Left renal cortex interstitium (tissue), 4 donors: ENCODE measurements at places on chromosomes 3 and 15. TPM values are rescaled to one million over a fixed set of nuclear protein-coding genes. Genes with fewer than 3 reads are reported as not detected.

GRCh38 chr3:82030916-82031315 lies 269.5 kb upstream of the GBE1 start:
- no peak for DNase-seq

GRCh38 chr3:169152319-169152718 lies 511.2 kb downstream of the MECOM start:
- DNase-seq, result no peak

DNA sequence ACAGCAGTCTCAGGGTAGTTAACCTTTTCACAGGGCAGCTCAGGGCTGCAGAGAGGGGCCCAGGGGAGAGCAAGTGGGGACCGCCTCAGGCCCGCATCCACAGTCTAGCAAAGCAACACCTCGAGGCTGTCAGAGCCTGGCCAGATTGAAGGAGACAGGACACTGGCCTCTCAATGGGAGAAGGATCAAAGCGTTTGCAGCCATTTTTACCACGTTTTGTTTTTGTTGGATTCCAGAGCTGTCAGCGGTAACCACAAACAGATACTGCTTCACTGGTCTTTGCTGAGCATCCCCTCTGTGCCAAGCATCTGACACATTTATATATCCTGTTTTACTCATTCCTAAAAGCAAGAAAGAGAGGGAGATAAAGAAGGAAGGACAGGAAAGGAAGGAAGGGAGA lies 153.8 kb downstream of the SHQ1 start:
- no peak for DNase-seq

GRCh38 chr3:169581633-169582032 lies 81.9 kb downstream of the MECOM start:
- no peak for DNase-seq

DNA sequence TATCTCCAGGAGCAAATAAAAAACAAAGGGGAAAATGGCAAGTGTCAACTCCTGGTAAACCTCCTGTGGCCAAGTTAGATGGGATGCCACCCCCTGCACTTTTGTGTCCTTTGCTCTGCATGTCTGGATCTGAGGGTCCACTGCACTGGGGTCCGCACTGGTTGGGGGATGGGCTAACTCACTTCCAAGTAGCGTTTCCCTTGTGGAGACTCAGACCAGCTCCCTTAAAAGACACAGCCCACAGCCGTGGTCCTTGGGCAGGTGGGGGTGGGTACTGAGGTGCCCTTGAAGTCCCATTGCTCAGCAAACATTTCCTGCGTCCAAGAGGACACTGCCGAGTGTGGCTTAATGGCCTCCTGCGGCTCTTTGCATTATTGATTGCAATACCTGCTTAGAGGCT lies 188.2 kb downstream of the MEGF11 start:
- DNase-seq, result no peak

DNA sequence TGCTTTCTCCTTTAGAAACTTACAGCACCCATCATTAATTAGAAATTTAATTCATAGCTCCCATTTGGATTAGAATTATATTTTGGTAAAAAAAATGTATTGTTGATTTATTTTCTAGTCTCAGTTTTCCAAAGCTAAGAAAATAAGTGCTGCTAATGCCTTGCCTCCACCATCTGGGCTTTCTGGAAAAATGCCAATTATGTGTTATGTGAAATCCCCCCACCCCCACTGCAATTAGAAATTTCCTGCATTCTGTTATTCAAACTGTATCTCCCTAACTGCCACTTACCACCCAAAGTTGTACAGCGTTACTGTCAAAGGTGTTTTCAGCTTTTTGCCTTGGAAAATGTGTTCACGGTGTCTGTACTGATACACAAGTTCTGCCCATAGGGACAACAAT lies 617.2 kb upstream of the UBE2E2 start:
- no peak for DNase-seq

DNA sequence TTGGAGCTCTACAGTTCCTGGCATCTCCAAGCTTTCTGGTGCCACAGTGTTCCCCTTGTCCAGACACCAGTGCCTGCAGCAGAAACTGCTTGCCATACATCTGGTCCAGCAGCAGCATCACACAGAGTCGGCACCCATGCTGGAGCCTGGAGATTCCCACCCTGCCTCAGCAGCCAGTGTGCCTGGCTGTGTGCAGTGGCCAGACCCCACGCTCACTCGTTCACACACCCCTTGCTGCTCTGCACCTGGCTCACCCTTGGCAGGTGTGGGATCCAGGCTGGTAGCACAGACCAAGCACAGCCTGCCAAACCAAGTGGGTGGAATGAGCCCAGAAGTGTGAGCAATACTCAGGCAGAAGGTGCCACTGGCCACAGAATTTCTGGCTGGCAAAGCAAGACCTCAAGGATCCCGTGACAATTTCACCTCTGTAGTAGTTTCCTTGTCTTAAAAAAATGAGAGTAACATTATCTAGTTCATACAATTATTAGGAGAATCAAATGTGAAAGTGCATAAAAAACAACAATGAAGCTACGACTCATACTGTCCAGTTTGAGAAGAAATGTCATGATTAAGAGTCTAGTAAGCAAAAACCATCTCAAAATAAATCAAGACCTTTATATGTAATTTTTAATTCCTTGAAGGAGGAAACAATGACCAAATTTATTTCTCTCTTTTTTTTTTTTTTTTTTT lies 22.9 kb upstream of the ZBED2 start:
- DNase-seq, result no peak

GRCh38 chr3:115095236-115095635 lies 51.9 kb downstream of the ZBTB20 start:
- DNase-seq, result no peak

- no peak for DNase-seq
Observed at GRCh38 chr3:65749066-65749465, 289.7 kb downstream of the MAGI1 start.

DNA sequence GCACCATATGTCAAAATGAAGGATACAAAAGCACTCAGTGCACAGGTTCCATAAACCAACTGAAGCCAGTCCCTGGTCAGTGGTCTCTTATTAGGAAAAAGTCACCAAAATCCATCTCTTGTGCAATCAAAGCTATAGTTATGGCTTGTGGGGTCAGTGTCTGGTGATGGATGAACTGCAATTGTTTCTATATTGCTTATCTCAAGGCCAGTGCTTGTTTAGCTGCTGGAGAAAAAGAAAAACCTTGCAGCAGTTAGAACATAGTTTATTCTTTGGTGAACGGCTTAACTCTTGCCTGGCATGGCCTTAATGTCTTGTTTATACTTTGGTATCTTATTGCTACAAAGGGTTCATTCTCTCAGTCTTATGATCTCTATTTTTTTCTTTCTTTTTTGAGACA lies 2.9 kb upstream of the UQCRC1 start:
- DNase-seq, result no peak

DNA sequence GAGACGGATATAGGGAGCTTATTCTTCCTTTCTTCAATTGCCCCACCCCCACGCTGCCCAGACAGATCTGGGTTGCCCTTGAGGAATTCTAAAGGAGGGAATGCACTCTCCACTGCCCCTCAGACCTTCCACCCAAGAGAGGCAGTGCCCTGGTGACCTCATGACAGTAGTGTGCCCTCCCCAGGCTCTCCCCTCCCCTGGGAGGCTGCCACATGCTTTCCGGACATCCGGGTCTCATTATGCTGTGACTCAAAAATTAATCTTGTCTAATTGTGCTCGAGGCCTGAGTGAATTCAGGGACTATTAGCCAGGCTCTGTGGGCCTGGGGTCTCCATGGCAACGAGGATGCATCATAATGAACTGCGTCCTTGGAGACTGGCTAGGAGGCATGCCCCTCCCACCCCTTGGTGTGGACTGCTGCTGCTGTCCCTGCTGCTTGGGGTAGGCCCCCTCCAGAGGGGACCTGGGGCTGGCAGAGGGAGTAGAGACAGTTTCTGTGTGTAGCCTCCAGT lies 20.8 kb downstream of the CORO2B start:
- DNase-seq, result no peak

DNA sequence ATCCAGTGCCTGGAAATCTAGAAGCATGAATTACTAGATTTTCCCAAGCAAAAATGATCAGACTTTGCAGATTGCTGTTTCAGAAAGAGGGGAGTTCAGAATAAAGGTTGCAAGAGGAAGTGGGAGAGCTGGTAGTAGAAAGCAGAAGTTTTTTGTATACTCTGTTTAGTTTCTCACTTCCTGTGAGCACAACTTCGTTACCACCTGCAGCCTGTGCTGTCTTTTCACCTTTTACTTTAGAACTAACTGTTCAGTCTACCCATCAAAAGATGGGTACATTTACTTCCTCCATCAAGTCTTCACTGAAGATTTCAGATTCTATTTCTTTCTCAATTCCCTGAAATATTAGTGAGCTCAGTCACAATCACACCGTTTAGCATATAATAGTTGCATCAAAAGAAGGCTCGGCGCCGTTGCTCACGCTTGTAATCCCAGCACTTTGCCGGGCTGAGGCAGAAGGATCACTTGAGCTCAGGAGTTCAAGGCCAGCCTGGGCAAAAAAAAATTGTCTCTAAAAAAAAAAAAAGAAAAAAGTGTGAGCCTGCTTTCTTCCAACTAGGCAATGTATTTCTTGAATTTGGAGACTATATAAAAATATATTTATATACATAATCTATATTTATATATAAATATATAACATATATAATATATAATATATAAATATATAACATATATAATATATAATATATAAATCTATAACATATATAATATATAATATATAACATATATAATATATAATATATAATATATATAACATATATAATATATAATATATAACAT lies 1.8 kb upstream of the CEP97 start:
- DNase-seq, result no peak

GRCh38 chr3:58404396-58404795 lies 29.2 kb downstream of the PDHB start:
- DNase-seq, result no peak

DNA sequence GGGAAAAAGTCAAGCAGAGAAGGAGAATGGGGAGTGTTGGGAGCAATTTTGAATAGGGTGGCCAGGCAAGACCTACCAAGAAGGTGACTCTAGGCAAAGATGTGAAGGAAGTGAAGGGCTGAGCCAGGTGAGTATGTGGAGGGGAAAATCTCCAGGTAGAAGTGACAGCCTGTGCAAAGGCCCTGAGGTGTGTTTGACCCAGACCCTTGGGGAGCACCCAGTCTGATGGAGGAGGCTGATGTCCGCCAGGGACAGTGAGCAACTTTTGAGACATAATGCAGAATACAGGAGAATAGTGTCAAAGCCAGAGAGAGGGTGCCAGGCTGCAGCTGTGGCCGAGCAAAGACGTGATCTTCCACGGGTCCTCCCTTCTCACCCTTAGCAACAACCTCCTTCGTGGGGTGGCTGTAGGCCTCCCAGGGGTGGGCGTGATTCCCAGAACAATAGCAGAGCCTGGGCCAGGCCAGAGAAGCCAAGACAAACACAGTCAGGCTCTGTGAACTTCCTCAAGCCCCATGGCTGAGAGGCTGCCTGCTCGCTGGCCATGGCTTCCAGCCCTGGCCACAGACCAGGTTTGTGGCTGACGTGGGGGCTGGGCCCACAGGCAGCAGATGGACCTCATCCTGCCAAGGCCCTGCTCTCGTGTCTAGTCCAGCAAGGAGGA lies 58.1 kb downstream of the SLC6A6 start:
- DNase-seq, result no peak

GRCh38 chr15:74727727-74728126 lies 2.4 kb upstream of the CYP1A1 start:
- DNase-seq, result no peak

DNA sequence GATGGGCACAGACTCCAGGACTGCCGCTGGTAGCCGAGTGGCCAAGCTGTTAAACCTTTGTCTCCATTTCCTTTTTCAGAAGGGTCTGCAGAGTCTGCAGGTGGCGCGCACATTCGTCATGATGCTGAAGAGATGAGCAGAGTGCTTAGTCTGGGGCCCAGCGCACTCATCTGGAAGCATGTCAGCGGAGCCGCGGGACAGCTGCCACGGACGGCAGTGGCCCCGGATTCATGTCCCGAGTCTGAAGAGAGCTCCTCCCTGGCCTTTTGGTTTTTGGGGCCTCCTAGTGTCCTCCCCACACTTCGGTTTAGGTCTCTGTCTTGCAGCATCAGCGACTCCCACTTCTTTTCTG lies 42.6 kb downstream of the KLHL25 start:
- no peak for DNase-seq

The AMIGO3 gene
- 2.5 TPM for polyA plus RNA-seq

The EOMES gene
- polyA plus RNA-seq, result 0.19 TPM

The GRK7 gene
- polyA plus RNA-seq, result 0.18 TPM

The IGSF10 gene
- 2.4 TPM for polyA plus RNA-seq

The BAHD1 gene
- 18.7 TPM for polyA plus RNA-seq

The HYKK gene
- polyA plus RNA-seq, result 8.1 TPM

The BNIP2 gene
- 67.7 TPM for polyA plus RNA-seq

The ZBTB47 gene
- polyA plus RNA-seq, result 18.7 TPM

The HAUS2 gene
- 23.9 TPM for polyA plus RNA-seq

The SEMA7A gene
- 5.3 TPM for polyA plus RNA-seq

The GPR176 gene
- 14.0 TPM for polyA plus RNA-seq

The AHSG gene
- 0.44 TPM for polyA plus RNA-seq
